ENCODE measurements at places on chromosomes 3 and 15. TPM values are rescaled to one million over a fixed set of nuclear protein-coding genes. Genes with fewer than 3 reads are reported as not detected.

ARRDC4 gene
- 1.1 TPM for total RNA-seq

CCR9 gene
- total RNA-seq = not detected

ECE2 gene
- total RNA-seq = not detected

FANCD2 gene
- total RNA-seq = 5.8 TPM

LRRC3B gene
- not detected for total RNA-seq

SMAD3 gene
- 9.2 TPM for total RNA-seq

GNAT1 gene
- not detected for total RNA-seq
